Type B pancreatic cell (in vitro differentiated cells): ENCODE measurements at places on chromosomes 5 and 9.
A peak's percentile ranks its signal among the peaks of the same experiment; 100 is the strongest.

GRCh38 chr5:129400395-129400983 lies 59.6 kb upstream of the ADAMTS19 start:
- no peaks in the 10 kb centered on the region for H3K27me3 ChIP-seq
- no peak overlapping the region for H3K4me3 ChIP-seq
- no peak overlapping the region for H3K27ac ChIP-seq
- H3K4me1 ChIP-seq, result peaks cover 9% of the 10 kb centered on the region
- no peaks in the 10 kb centered on the region for H3K36me3 ChIP-seq
- no peak for DNase-seq

DNA sequence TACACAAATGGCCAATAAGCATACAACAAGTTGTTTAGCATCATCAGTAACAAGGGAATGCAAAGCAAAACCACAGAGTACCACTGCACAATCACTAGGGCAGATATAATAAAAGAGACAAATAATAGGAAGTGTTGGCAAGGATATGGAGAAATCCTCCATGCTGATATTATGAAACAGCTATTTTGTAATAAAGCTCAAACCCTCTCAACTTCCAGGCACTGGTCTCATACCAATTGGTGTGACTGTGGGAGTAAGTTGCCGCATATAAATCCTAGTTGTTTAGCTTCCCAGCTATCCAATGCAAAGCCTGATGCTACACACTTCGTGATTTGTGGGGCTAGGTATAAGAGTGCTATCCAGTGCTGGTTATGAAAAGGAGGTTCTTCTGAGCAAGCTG lies 88.6 kb downstream of the SMIM23 start:
- no peaks in the 10 kb centered on the region for H3K4me1 ChIP-seq
- no peak overlapping the region for H3K4me3 ChIP-seq
- H3K27me3 ChIP-seq, result no peaks in the 10 kb centered on the region

DNA sequence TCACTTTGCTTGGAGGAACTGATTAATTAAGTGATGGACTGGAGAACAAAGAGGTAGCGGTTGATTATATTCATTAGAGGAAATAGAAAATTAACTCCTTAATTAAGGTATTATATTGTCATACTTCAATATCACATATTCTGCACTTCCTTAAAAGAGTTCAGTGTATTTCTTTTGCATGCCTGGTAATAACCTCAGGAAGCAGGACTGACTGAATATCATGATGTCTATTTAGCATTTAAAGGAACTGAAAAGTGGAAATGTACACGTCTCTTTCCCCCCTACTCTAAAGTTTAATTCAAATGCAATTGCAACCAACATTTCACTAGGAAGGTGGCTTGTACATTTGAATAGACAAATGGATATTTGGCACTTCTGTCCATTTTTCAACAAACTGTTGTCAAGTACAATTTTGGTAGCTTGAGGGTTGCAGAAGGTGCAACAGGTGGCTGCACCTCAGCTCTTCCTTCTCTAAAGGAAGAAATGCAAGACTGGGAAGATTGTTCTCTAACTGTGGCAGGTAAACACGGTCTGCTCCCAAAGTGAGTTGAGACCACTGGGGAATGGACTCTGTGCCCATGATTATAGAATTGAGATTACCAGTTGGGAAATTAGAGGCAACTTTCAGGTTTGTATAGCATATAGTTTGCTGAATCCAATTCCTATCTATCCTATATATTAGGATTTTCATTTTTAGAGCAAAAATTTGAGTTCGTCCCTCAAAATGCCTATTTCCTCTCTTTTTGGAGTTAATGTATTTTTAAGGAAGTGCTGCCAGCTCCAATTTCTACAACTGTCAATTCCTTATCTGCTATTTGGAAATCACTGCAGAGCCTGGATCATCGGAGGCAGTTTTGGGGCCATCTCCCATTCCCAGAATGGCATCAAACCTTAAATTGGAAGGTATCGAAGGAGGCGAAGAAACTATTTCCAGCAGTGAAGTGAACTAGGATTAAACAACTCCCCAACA lies 98.9 kb upstream of the TAF11L2 start:
- peaks cover 4% of the 10 kb centered on the region for H3K36me3 ChIP-seq
- H3K4me1 ChIP-seq, result peaks cover 37% of the 10 kb centered on the region
- H3K27ac ChIP-seq, result no peak overlapping the region
- H3K4me3 ChIP-seq, result no peak overlapping the region

- H3K27me3 ChIP-seq, result peaks cover 6% of the 10 kb centered on the region
- no peaks in the 10 kb centered on the region for H3K36me3 ChIP-seq
- DNase-seq, result no peak
- H3K4me3 ChIP-seq, result no peak overlapping the region
- no peak overlapping the region for H3K27ac ChIP-seq
- H3K4me1 ChIP-seq, result peaks cover 11% of the 10 kb centered on the region
Observed at GRCh38 chr5:128224336-128224735, 140.8 kb downstream of the SLC12A2 start.

- H3K4me1 ChIP-seq, result no peaks in the 10 kb centered on the region
- H3K27ac ChIP-seq, result no peak overlapping the region
- H3K36me3 ChIP-seq, result no peaks in the 10 kb centered on the region
Observed at GRCh38 chr9:130347931-130348330, 82.4 kb downstream of the HMCN2 start.

GRCh38 chr5:156991714-156992113 lies 28.7 kb upstream of the TIMD4 start:
- H3K4me3 ChIP-seq, result no peak overlapping the region
- no peak for DNase-seq
- no peaks in the 10 kb centered on the region for H3K4me1 ChIP-seq
- no peaks in the 10 kb centered on the region for H3K36me3 ChIP-seq

GRCh38 chr5:160545832-160546231 lies 124.2 kb downstream of the PTTG1 start:
- peaks cover 4% of the 10 kb centered on the region for H3K4me1 ChIP-seq
- no peak overlapping the region for H3K27ac ChIP-seq
- no peak overlapping the region for H3K4me3 ChIP-seq
- H3K36me3 ChIP-seq, result no peaks in the 10 kb centered on the region
- H3K27me3 ChIP-seq, result peaks cover 7% of the 10 kb centered on the region

- peaks cover 19% of the 10 kb centered on the region for H3K36me3 ChIP-seq
- peak overlapping the region; percentile 89 for H3K4me3 ChIP-seq
- H3K27ac ChIP-seq, result peak overlapping the region; percentile 91
- peaks cover 24% of the 10 kb centered on the region for H3K4me1 ChIP-seq
- DNase-seq, result no peak
Observed at GRCh38 chr9:132669319-132669697, 475 bp downstream of the DDX31 start.

DNA sequence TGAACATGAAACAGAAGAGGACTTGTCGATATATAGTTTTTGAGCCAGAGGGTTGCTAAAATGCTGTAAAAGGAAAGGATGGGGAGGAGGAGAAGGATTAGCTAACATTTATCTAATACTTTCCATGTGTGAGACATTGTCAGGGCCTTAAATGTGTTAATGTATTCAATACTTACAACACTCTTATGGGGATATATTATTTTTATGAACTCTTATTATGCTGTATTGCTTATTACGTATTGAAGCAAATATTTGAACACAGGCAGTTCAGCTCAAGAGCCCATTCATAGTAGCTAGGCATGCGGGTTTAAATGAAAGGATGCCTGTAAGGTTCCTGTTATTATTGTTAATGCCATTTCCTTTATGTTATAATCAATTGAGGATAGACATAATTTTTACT lies 391.5 kb downstream of the CCDC171 start:
- H3K36me3 ChIP-seq, result no peaks in the 10 kb centered on the region
- peaks cover 5% of the 10 kb centered on the region for H3K4me1 ChIP-seq
- DNase-seq, result no peak
- H3K27me3 ChIP-seq, result no peaks in the 10 kb centered on the region

DNA sequence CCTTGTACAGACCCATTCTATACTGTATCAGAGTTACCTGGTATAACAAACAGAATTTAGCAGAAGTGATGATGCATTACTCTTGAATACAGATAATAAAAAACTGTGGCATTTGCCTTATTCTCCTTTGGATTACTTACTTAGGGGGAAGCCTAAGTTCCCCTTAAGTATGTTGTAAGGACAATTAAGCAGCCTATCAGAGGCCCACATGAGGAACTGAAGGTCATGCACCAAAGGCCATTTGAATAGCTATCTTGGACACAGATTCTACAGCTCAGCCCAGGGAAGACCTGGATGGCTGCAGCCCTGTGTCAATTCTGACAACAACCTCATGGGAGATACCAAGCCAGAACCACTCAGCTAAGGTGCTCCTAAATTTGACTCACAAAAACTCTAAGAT lies 125.2 kb downstream of the RAPGEF6 start:
- peaks cover 9% of the 10 kb centered on the region for H3K36me3 ChIP-seq
- no peak for DNase-seq
- H3K27ac ChIP-seq, result no peak overlapping the region
- H3K27me3 ChIP-seq, result no peaks in the 10 kb centered on the region

DNA sequence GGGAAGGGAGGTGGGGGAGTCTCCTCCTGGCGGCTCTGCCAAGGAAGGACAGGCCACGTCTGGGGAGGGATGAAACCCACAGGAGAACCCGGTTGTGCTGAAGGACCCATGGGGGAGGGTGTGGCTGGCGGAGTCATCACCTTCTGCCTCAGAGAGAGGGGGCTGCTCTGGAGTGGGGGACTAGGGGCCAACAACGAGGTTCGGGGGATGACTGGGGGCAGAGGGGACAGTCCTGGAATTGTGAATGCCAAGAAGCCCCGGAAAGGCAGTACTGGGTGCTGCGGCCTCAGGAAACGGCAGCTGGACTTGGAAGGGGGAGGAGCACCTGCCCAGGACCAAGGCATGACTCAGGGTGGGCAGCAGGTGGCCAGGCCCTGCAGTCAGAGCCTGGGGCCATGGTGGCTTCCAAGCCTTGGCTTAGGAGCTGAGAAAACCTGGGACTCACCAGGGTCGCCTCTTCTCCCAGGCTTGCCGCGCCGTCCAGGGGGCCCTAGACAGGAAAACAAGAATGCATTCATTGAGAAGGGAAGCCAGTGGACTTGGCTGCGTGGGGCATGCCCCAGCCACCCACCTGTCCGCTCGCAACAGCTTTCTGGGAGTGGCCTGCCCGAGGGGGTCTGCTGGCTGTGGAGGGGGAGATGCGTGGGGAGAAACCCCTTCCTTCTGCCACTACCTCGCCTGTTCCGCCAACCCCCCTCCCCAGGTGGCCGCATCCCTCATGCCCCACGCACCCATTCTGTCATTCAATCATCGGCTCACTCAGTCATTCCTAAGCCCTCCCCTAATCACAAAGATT lies 74.0 kb upstream of the PHYKPL start:
- no peak overlapping the region for H3K4me3 ChIP-seq
- no peak for DNase-seq
- no peak overlapping the region for H3K27ac ChIP-seq
- H3K36me3 ChIP-seq, result peaks cover 3% of the 10 kb centered on the region
- peaks cover 20% of the 10 kb centered on the region for H3K4me1 ChIP-seq

DNA sequence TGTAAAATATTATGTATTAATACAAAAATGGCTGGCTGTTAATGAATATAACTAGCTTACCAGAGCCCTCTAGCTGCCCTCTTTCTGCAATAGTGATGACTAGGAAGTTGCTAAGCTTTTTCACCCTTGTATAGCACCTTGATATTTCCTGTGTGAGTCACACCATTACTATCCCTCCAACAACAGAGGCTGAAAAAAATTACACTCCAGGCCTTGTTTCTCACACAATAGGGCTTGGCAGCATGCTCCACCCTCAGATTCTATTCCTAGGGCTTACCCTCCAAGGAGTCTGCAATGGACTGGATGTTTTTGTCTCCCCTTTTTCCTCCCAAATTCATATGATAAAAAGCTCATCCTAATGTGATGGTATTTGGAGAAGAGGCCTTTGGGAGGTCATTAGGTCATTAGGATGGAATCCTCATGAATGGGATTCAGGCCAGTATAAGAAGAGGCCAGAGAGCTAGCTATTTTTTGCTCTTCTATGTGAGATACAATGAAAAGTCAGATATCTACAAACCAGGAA lies 184.6 kb upstream of the MAP1B start:
- peaks cover 8% of the 10 kb centered on the region for H3K4me1 ChIP-seq
- DNase-seq, result no peak
- no peaks in the 10 kb centered on the region for H3K27me3 ChIP-seq
- peak overlapping the region; percentile 15 for H3K4me3 ChIP-seq
- H3K36me3 ChIP-seq, result no peaks in the 10 kb centered on the region
- peak overlapping the region; percentile 95 for H3K27ac ChIP-seq

- H3K27me3 ChIP-seq, result peaks cover 86% of the 10 kb centered on the region
- no peak overlapping the region for H3K4me3 ChIP-seq
- H3K27ac ChIP-seq, result no peak overlapping the region
- no peaks in the 10 kb centered on the region for H3K4me1 ChIP-seq
Observed at GRCh38 chr9:37667706-37668105, 17.0 kb downstream of the FRMPD1 start.

- no peak overlapping the region for H3K27ac ChIP-seq
- H3K27me3 ChIP-seq, result peaks cover 4% of the 10 kb centered on the region
- DNase-seq, result no peak
- peaks cover 6% of the 10 kb centered on the region for H3K4me1 ChIP-seq
Observed at GRCh38 chr5:179217956-179218942, 127.0 kb downstream of the ADAMTS2 start.

- H3K27ac ChIP-seq, result no peak overlapping the region
- H3K4me1 ChIP-seq, result peaks cover 29% of the 10 kb centered on the region
- peak overlapping the region; percentile 85 for H3K4me3 ChIP-seq
Observed at GRCh38 chr9:93187047-93187446, 3.1 kb downstream of the WNK2 start.

DNA sequence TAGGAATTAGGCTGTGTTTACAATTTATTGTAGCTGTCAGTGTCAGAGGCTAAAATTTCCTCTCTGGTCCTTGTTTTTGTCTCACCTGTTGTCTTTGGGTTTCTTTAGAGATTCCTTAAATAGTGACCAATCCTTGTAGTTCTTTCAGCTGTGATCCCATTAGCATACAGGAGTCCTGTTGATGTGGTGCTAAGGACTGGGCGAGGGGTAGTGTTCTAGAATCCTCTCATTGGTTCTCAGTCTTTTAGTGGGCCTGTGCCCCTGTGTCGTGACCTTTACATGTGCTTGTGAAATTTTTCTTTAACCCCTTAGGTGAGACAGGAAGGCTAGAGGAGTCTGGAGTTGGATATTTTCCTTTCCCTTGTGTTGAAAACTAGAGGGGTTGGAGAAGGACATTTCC lies 51.2 kb downstream of the ZNF618 start:
- no peak overlapping the region for H3K4me3 ChIP-seq
- peaks cover 4% of the 10 kb centered on the region for H3K4me1 ChIP-seq
- no peak for DNase-seq
- H3K36me3 ChIP-seq, result peaks cover 44% of the 10 kb centered on the region
- no peak overlapping the region for H3K27ac ChIP-seq
- H3K27me3 ChIP-seq, result no peaks in the 10 kb centered on the region

DNA sequence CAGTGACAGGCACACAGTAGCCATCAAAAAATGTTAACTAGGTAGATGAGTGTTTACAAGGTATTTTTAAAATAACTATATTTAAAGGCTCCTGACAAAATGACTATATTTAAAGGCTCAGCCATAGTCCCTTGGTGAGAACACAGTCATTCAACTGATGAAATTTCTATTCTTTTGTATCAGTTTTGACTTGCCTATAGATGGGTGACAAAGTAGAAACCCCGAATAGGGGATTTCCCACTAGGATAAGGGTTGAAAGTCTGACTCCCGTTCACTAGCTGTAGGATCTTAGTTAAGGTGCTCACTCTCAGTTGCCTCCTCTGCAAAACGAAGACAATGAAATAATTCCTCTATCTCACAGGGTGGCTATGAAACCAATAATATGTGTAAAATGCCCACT lies 218.2 kb downstream of the TSSK1B start:
- peaks cover 26% of the 10 kb centered on the region for H3K4me1 ChIP-seq
- no peak overlapping the region for H3K27ac ChIP-seq
- H3K4me3 ChIP-seq, result no peak overlapping the region
